Body of pancreas (tissue), 4 donors: ENCODE measurements at places on chromosomes 7 and 10. TPM values are rescaled to one million over a fixed set of nuclear protein-coding genes. Genes with fewer than 3 reads are reported as not detected.
A peak's percentile ranks its signal among the peaks of the same experiment; 100 is the strongest.

Gene SUN3
- total RNA-seq, result not detected

Gene SLC18A3
- not detected for total RNA-seq

DNA sequence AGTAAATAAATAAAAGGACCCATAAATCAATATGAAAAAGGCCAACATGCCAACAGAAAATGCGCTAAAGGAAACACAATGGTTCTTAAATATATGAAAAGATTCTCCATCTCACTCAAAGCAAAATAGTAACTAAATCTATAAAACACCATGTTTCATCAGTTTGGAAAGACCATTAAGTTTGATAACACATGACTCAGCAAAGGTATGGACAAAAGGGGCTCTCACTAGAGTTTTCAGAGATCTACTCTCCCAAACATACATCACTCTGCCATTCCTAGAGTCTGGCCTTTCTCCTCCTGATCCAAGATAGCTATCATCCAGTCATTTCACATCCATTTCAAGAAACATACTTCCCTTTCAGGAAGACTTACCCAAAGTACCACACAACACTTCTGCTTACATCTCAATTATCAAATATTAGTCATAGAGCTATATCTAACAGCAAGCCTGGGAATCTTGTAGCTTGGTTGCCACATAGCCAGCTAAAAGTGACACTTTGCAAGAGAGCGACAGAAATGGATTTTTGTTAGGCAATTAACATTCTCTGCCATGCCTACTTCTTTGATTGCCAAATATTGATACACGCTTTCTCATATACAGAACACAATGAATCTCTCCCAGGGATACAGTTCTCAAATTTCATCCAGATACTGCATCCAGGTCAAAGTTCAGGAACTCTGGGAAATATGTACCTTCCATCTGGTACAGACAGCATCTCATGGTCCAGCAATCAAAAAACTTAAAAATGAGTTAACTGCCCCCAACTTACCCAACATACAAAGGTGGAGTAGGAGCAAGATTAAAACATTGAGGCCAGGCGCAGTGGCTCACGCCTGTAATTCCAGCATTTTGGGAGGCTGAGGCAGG is 28.8 kb downstream of the TOMM7 start:
- DNase-seq, result no peak

Gene TUBAL3
- not detected for total RNA-seq

- no peak for DNase-seq
Measured at GRCh38 chr7:35802649-35803048, 1.8 kb downstream of the SEPTIN7 start.

DNA sequence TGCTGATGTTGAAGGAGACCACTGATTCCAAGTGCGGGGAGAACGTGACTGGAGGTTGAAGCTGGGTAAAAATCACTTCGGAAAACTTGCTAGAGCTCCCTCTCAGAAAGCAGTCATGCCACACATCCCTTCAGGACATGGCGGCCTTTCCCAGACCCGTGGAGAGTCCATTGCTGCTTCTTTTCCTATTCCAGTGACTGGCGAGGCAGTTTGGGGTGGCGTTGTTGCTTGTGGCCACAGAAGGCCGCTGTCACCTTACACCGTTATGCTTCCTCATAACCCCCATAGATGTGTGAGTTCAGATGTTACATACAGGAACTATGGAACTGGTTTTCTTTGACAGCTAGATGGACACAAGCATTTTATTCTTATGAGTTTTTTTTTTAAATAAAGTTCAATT is 235.6 kb upstream of the POM121L12 start:
- DNase-seq, result no peak

DNA sequence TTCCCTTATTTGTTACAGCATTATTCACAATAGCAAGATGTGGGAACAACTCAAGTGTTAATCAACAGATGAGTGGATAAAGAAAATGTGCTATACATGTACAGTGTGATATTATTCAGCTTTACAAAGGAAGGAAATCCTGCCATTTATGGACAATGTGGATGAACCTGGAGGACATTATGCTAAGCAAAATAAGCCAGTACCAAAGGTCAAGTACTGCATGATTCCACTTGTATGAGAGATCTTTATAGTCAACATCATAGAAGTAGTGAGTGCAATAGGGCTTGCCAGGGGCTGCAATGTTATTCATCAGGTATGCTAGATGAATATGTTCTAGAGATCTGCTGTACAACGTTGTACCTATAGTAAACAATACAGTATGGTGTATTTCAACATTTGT is 138.5 kb upstream of the AGR3 start:
- DNase-seq, result no peak

Gene C7orf33
- not detected for total RNA-seq

- peak; percentile 84 for DNase-seq
Measured at GRCh38 chr7:879093-879492, 2.7 kb downstream of the GET4 start.

Gene GPR85
- 0.26 TPM for total RNA-seq

DNA sequence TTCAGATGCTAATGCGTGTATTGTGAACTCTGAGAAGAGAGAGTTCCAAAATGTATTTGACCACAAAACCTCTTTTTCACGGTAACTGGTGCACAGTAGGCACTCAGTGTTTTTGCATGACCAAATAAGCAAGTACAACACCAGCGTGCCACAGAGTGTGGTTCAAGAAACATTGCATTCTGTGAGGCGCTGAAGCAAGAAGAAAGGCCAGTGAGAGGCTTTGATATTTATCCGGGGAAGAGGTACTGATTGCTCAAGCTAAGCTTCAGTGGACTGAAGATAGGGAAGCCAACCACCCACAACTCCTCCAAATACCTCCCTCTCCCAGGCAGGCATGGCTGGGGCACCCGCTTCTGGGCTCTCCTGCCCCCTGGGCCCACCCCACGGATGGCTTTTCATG is 611.2 kb downstream of the SDK1 start:
- no peak for DNase-seq

GRCh38 chr7:137110091-137110509 is 233.4 kb downstream of the PTN start:
- no peak for DNase-seq

DNA sequence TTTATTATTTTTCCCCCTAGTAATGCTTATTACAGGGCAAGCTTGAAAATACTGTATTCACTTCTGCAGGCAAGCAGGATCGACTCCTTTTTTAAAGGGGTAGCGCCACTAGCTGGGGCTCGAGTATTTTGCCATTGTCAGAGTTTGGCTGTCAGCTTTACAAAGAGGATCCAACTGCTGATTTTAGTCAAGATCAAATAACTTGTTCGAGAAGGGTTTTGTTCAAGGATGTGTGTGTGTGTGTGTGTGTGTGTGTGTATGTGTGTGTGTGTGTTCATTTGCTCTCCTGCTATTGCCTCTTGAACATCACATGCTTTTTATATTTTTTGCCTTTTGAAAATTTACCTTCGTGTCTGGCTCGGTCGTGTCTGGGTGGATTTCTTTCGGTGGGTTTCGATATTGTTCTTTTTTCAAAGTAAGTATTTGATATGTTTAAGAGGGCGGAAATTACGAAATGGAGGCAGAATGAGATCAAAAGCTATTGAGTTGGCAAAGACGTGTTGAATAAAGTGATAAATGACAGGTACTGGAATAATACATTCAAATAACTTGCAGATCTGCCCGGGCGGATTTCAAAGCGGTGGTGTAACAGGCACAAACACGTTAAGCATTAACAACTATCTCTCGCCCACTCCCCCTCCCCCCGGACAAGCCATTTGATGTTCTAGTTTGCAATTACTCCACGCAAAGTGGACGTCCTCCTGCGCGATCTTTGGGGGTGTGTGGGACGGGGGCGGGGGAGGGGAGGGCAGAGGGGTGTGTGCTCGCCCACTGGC is 1.1 kb downstream of the ARID5B start:
- DNase-seq, result peak; percentile 63

GRCh38 chr10:29532256-29532878 is 102.4 kb downstream of the SVIL start:
- DNase-seq, result no peak

Gene UBE2H
- 92.6 TPM for total RNA-seq

Gene AKR1C1
- 18.9 TPM for total RNA-seq

Gene HOXA7
- 0.26 TPM for total RNA-seq

DNA sequence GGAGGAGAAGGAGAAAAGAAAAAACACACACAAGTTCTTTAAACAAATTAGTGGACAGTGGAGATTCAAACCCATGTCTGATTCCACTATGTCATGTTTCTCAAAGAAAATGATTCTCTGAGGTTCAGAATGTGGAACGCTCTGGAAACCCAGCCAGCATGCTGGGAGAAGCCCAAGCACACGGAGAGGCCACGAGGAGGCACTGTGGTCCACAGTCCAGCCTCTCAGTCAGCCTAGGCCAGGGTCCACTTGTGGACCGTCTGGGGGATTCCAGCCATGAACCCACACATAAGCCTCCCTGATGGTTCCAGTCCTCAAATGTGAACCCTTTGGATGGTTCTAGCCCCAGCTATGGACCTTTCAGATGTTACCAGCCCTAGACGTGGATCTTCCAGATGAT is 73.4 kb downstream of the CAV1 start:
- DNase-seq, result peak; percentile 30

DNA sequence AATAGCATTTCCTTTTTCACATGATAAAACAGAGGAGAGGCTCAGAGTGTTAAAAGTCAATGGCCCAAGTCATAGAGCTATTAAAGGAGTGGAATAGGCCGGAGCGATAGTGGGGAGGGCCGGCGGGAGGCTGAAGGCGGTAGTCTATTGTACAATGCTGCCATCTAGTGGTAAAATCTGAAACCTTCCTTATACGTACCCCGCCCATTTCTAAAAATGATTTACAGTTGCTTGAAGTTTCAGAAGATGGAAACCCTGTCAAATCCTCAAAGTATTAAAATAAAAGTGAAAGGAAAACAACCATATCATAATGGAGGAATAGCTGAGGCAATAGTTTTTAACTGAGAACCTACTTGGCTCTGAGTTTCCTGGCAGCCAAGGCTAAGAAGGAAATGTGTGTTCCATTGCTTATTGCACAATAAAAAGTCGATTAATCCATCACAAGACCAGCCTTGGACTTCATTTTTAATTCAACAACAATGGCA is 209.1 kb downstream of the CCSER2 start:
- DNase-seq, result peak; percentile 69

GRCh38 chr7:142331941-142332340 is 74.1 kb upstream of the PRSS58 start:
- no peak for DNase-seq

GRCh38 chr10:131116216-131116990 is 195.1 kb downstream of the TCERG1L start:
- no peak for DNase-seq

- no peak for DNase-seq
Measured at GRCh38 chr10:114332301-114333192, 71.8 kb downstream of the AFAP1L2 start.

DNA sequence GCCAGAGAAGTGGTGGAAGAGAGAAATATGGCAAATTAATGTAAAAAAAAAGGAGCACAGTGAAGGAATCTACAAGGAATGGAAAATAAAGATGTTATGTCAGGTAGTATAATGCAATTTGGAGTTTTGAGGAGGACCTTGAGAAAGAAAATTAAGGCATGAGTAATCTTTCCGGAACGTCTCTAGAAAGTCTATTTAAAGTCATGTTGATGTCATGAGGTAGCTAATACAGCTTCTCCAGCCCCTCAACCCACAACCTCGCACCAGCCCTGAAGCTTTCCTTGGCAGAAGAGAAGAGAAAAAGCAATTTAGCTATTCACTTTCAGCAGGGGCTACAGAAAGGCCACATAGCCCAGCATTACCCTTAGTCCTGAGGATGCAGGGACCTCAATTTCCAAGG is 22.5 kb downstream of the TRDMT1 start:
- DNase-seq, result no peak

DNA sequence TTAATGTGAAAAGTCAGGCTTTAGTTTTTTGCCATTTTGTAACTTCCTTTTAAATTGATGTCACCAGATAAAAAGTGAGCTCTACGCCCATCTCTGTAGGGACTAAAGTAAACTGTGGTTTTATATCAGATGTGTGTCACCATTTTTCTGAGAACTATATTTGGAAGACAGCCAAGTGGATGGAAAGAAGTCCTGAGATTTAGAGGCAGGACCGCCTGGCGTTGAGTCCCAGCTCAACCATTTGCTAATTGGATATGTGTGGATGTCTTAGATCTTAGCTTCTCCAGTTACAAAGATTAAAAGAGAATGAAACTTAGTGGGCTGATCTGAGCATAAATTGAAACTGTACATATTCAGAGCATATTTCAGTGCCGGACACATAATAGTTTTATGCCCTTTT is 691.6 kb upstream of the CELF2 start:
- no peak for DNase-seq

DNA sequence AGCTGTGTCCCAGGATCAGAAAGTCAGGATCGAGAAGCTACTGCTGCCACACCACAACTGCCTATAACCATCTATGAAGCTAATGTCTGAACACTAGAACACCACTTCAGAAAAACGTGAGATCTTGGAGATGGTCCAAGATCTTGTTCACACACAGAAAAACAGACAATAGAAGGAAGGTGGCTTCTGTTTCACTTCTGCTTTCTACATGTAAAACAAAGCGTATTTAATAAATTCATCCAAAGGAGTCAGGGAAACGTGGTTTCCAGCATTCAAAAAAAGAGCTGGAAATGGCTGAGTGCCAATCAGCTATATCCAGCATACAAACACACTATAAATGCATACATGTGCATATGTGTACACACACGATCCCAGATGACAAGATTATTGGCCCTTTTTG is 70.2 kb upstream of the CCDC71L start:
- DNase-seq, result no peak

Gene HACD1
- 1.0 TPM for total RNA-seq

DNA sequence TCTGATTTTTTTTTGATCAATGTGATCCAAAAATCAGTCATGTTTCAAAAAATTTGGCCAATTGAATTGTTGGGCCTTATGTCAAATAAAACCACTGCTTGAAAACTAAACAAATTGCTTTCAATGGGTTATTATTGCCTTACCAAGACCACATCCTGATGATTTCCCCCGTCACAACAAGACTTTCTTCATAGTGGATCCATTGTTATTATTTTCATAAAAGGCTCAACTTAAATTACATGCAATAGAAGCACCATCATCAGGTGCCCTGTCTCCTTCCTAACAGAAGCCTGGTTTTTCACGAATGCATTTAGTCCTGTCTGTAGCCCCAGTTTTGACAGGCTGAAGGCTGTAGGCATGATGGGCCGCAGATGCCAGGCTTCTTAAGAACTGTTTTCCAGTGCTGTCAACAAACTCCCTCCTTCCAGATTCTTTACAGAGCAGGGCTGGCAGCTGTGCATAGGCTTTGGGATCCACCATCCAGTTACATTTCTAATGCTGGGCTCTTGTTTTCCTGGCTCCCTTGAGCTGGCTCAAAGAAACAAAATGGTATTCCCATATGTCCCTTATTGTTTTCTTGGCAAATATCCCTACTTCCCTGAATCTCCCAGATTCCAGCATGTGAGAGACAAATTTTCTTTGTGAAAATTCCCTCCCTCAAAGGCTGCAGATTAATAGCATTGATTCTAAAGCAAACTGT is 302.0 kb downstream of the TWIST1 start:
- no peak for DNase-seq

Gene ASB15
- not detected for total RNA-seq
